NCI-H1105 (cell line): ENCODE measurements at places on chromosomes 1 and 21.

GRCh38 chr1:19872190-19872589, 10.0 kb upstream of the OTUD3 start:
- DNase-seq: peak; percentile 76

DNA sequence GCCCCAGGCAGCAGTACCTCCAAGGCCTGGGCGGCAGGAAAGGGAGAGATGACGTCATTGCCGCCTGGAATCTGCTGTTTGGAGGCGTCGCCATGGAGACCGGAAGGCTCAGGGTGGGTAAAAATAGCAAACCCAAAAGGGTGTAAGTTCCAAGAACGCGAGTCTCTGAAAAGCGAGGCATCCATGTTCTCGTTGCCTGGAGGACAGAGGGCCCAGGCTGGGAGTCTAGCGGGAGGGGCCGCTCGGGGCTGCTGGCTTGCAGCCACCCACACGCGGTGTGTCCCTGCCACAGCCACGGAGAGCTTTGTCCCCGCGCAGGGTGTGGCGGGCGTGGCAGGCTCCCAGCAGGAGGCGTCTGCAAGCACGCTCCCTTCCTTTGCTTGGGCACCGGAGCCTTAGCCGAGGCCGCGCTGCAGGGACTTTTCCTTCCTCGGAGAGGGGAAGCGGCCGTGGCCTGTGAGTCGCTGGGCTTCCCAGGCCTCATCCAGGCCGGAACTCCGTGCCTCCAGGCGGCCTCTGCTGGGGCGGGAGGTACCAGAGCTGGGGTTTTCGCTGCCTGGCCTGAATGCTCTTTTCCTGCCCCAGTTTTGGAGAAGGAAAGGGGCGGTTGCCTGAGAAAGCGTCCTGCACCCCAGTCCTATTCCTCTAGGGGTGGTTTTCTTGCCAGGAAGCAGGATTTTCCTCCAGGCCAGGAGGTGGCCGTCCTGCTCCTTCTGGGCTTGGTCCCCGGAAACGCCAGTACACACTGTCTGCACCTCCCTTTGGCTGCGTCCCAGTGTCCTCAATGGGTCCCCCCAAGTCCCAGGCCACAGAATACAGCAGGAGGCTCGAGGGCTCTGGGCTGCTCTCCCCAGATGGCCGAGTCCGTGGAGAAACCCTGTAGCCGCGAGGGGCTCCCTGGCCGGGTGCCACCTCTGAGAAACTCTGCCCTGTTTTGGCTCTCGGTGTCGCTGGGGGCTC, 15.3 kb upstream of the SKI start:
- no peak for DNase-seq

GRCh38 chr1:199727682-199728081, 299.8 kb upstream of the NR5A2 start:
- DNase-seq: no peak

DNA sequence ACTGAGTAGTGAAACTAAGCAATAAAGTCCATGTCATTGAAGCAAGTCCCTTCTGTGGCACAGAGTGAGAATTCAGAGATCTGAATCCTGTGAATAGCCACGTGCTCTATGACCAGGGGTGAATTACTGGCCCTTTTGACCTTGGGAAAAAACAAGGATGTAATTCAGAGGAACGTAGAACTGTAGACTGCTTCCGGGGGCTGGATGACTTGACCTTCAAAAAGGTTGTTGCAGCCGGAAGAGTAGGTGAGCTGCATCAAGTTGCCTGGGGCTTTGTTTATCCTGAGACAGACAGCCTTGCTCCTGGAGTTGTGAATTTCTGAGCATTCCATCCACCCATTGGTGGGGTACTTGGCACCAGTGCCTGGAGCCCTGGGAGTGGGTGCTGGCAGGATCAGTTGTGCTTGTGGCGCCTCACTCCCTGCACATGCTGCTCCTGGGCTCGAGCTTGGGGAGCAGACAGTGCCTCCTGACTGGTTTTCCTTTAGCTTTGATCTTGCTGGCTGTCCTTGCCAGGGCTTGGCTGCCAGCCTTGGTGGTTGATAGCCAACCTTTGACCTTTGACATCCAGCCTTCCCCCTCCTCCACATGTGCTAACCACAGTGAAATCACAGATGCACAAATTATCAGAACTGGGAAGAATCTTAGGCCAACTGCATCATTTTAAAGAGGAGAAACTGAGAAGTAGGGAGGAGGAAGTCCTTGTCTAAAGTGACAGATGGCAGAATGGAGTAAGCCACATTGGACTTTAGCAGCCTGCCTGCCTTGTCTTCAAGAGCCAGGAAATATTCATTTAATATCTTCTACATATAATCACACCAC, 16.2 kb upstream of the MYOG start:
- DNase-seq: no peak

GRCh38 chr1:19824541-19824940, 9.5 kb upstream of the RNF186 start:
- DNase-seq: no peak
